Right atrium auricular region (tissue), 2 donors: ENCODE measurements at places on chromosomes 16 and 17. TPM values are rescaled to one million over a fixed set of nuclear protein-coding genes. Genes with fewer than 3 reads are reported as not detected.

DNA sequence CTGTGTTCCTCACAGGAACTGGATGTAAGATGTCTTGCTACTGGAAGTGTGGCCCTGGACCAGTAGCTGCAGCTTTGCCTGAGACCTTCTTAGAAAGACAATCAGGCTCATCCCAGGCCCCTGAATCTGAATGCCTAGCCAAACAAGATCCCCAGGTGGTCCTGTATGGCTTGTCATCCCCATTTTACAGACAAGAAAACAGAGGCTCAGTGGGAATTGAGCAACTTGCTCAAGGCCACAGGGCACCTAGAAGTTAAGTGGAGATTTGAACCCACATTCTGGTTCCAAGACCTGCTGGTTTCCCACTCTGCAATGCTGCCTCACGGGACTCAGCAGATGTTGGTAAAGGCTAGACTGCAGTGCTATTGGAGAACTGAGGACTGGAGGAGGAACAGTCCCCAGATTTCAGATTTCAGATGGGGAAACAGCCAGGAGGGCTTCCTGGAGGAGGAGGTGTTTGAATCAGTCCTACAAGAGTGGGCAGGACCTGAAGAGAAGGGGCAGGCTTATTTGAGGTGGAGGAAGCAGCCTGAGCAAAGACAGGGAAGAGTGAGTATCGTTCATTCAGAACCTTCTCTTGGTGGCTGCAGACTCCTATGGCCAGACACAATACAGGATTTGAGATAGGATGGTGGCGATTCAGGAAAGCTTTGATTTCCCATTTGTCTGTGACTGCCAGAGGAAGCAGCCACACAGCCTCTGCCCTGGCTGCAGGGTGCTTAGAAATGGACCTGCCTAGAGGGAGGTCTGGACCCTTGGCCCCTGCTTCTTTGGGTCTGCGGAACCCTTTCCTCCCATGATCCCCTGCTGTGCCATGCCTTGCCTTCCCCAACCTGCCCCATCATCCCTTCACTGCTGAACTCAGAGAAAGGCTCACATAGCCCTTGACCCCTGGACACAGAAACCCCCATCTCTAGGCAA lies 233.4 kb upstream of the NLRP1 start:
- H3K36me3 ChIP-seq = no peaks in the 10 kb centered on the region
- no peaks in the 10 kb centered on the region for H3K27me3 ChIP-seq
- H3K4me3 ChIP-seq = no peak overlapping the region
- DNase-seq = no peak

Gene USP43
- 0.24 TPM for total RNA-seq

DNA sequence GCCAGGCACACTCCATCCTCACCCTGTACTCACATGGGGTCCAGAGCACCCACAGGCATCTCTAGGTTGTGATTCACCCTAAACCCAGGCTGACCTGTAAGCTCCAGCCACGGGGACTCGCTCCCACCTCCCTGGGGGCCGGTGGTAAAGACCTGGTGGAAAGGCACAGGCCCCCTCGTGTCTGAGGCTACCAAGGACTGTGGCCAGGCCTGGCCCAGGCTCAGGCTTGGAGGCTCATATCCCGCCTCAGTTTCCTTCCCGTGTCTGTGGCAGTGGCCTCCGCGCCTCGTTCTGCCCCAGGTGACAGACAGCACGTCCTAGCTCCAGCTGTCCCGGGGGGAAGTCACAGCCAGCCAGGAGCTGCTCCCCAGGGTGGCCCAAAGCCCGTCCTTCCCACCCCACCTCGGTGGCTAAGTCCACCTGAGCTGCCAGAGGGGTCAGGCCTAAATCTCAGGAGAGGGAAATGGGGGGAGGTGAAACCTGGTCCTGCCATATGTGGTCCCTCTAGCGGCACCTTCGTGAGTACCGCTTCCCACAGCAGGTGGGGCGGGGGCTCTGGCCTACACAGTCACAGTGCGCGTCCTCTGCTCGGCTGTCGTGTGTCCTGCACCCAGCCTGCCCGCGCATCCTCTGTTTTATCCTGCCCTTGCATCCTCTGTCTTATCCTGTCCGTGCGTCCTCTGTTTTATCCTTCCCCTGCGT lies 12.6 kb downstream of the CDH15 start:
- H3K36me3 ChIP-seq = no peaks in the 10 kb centered on the region
- H3K4me1 ChIP-seq = no peaks in the 10 kb centered on the region
- no peak overlapping the region for H3K27ac ChIP-seq
- H3K4me3 ChIP-seq = no peak overlapping the region
- no peaks in the 10 kb centered on the region for H3K27me3 ChIP-seq
- DNase-seq = no peak

Gene MPV17L
- 7.2 TPM for total RNA-seq

GRCh38 chr16:63192980-63193379 lies 1156.7 kb upstream of the CDH8 start:
- no peak overlapping the region for H3K4me3 ChIP-seq
- DNase-seq = no peak
- H3K27me3 ChIP-seq = no peaks in the 10 kb centered on the region
- H3K36me3 ChIP-seq = no peaks in the 10 kb centered on the region
- no peak overlapping the region for H3K27ac ChIP-seq
- no peaks in the 10 kb centered on the region for H3K4me1 ChIP-seq

Gene CCL3
- 2.0 TPM for total RNA-seq

Gene CNEP1R1
- total RNA-seq = 11.6 TPM

- H3K36me3 ChIP-seq = no peaks in the 10 kb centered on the region
These were observed 230.7 kb downstream of the KATNIP start for GRCh38 chr16:27780468-27781194.

GRCh38 chr16:9138731-9139501 lies 47.5 kb downstream of the HAPSTR1 start:
- H3K27ac ChIP-seq = no peak overlapping the region
- no peaks in the 10 kb centered on the region for H3K36me3 ChIP-seq
- H3K4me3 ChIP-seq = no peak overlapping the region
- DNase-seq = peak; percentile 72
- peaks cover 7% of the 10 kb centered on the region for H3K4me1 ChIP-seq
- no peaks in the 10 kb centered on the region for H3K27me3 ChIP-seq

- H3K36me3 ChIP-seq = no peaks in the 10 kb centered on the region
- no peak for DNase-seq
- H3K27me3 ChIP-seq = no peaks in the 10 kb centered on the region
- no peak overlapping the region for H3K4me3 ChIP-seq
- H3K4me1 ChIP-seq = no peaks in the 10 kb centered on the region
- no peak overlapping the region for H3K27ac ChIP-seq
These were observed 31.4 kb upstream of the GFOD2 start for GRCh38 chr16:67750466-67750865.

DNA sequence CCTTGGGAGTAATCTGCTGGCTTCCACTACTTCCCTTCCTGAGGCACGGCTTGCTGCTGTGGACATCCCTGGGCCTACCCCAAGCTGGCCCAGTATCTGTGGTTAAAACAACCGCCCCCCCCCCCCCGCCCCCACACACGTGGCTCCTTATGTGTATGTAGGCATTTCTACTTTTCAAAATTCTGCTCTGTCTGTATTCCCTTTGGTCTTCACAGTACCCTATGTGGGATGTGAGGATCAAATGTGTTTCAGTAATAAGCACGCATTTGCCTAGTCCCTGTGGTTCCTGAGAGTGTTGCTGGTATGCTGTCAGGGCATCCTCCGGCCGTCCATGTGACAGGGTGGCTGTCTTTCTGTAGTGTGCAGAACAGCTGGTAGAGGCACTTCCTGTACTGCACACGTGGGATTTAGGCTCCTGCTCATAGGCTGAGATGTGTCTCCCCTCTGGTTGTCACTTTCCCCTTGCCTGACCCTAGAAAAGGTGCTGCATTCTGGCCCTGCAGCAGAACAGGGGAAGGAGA lies 2.2 kb downstream of the NT5M start:
- H3K4me3 ChIP-seq = no peak overlapping the region
- peaks cover 25% of the 10 kb centered on the region for H3K4me1 ChIP-seq
- DNase-seq = no peak
- H3K27ac ChIP-seq = no peak overlapping the region
- H3K27me3 ChIP-seq = no peaks in the 10 kb centered on the region

GRCh38 chr16:84082110-84082509 lies 34.6 kb downstream of the MBTPS1 start:
- no peak overlapping the region for H3K4me3 ChIP-seq
- H3K27me3 ChIP-seq = no peaks in the 10 kb centered on the region
- peaks cover 59% of the 10 kb centered on the region for H3K36me3 ChIP-seq
- peak overlapping the region; percentile 62 for H3K27ac ChIP-seq
- no peak for DNase-seq

DNA sequence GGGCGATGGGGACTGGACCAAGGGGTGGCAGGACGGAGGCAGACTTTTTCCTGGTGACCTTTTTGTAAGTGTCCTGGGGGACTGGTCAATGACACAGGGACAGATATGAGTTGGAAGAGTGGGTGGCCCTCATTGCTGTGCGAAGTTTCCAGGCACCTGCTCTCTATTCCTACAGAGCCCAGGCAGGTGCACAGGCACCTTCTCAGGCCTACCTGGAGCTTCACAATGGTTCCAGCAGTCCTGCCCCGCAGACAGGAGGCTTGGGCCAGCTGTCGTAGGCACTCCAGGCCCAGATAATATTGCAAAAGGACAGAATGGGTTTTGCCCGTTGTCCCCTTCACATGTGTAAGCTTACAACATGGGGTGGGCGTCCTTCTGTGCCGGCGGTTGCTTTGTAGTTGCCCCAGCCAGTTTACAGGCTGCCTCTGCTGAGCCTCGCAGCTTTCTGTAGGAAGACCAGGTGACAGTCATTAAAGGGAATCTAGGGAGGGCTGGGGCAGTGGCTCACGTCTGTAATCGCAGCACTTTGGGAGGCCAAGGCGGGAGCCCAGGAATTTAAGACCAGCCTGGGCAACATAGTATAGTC lies 84.3 kb downstream of the ARHGAP23 start:
- H3K27me3 ChIP-seq = no peaks in the 10 kb centered on the region
- H3K4me3 ChIP-seq = no peak overlapping the region
- H3K4me1 ChIP-seq = no peaks in the 10 kb centered on the region

Gene CFAP97D1
- total RNA-seq = not detected

Gene PCGF2
- 12.1 TPM for total RNA-seq

GRCh38 chr16:58284469-58284868 lies 10.4 kb downstream of the PRSS54 start:
- H3K36me3 ChIP-seq = no peaks in the 10 kb centered on the region
- H3K27ac ChIP-seq = no peak overlapping the region
- H3K4me1 ChIP-seq = no peaks in the 10 kb centered on the region
- no peaks in the 10 kb centered on the region for H3K27me3 ChIP-seq

- no peaks in the 10 kb centered on the region for H3K36me3 ChIP-seq
- H3K27me3 ChIP-seq = no peaks in the 10 kb centered on the region
- no peak for DNase-seq
- no peak overlapping the region for H3K27ac ChIP-seq
These were observed 2.2 kb upstream of the ICAM2 start for GRCh38 chr17:64022611-64023063.

Gene SSTR5
- total RNA-seq = 14.1 TPM

Gene UMOD
- not detected for total RNA-seq

GRCh38 chr16:4987250-4987579 lies 29.1 kb downstream of the SEC14L5 start:
- H3K27ac ChIP-seq = no peak overlapping the region
- H3K36me3 ChIP-seq = no peaks in the 10 kb centered on the region
- H3K4me1 ChIP-seq = no peaks in the 10 kb centered on the region

DNA sequence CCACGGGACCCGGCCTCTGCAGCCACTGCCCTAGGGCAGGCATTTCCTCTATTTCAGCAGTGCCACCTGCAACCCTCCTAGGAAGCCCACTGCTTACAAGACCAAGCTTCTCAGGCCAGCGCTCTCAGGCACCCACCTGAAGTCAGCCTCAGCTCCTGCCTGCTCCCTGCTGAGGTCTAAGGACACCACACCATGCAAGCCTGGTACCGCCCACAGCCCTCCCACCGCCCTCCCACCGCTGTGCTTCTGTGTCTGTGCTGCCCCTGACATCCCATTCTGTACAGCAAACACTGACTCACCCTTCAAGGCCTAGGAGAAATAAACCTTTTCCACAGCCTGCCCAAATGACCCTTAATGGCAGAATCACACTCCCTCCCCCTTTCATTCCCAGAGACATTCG lies 6.3 kb downstream of the CLUH start:
- peaks cover 61% of the 10 kb centered on the region for H3K4me1 ChIP-seq
- H3K4me3 ChIP-seq = no peak overlapping the region
- H3K36me3 ChIP-seq = peaks cover 34% of the 10 kb centered on the region
- no peaks in the 10 kb centered on the region for H3K27me3 ChIP-seq
- DNase-seq = no peak

Gene C16orf90
- total RNA-seq = not detected

GRCh38 chr16:57071831-57072582 lies 20.4 kb upstream of the CPNE2 start:
- no peak overlapping the region for H3K27ac ChIP-seq
- no peak overlapping the region for H3K4me3 ChIP-seq
- H3K36me3 ChIP-seq = peaks cover 6% of the 10 kb centered on the region

GRCh38 chr17:16215965-16216316 lies 607 bp upstream of the NCOR1 start:
- H3K36me3 ChIP-seq = no peaks in the 10 kb centered on the region
- peaks cover 31% of the 10 kb centered on the region for H3K4me1 ChIP-seq
- H3K4me3 ChIP-seq = peak overlapping the region; percentile 93
- H3K27me3 ChIP-seq = no peaks in the 10 kb centered on the region
- peak overlapping the region; percentile 95 for H3K27ac ChIP-seq

Gene SMIM36
- total RNA-seq = not detected

Gene C16orf95
- 0.59 TPM for total RNA-seq

Gene CCL17
- not detected for total RNA-seq

Gene KRT33A
- total RNA-seq = not detected

DNA sequence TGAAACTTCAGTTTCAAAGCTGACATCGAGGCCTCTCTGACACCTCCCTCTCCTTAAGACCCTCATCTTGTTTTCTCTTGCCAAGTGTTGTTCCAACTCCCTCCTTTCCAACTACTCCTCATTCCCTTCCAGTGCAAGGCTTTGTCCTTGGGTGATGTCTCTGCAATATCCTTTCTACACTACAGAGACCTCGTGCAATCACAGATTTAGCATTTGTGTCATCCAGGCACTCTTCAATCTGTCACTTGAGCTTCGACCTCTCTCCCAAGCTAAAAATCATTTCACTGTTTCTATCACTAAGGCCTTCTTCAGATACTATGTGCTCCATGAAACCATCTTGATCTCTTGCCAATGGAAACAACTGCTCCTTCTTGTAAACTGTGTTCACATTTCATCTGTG lies 31.6 kb downstream of the TEKT3 start:
- H3K27ac ChIP-seq = no peak overlapping the region
- no peaks in the 10 kb centered on the region for H3K27me3 ChIP-seq
- no peaks in the 10 kb centered on the region for H3K36me3 ChIP-seq

GRCh38 chr17:81966343-81967243 lies 5.6 kb upstream of the NOTUM start:
- H3K4me3 ChIP-seq = no peak overlapping the region
- peaks cover 25% of the 10 kb centered on the region for H3K4me1 ChIP-seq
- H3K27me3 ChIP-seq = peaks cover 8% of the 10 kb centered on the region
- no peaks in the 10 kb centered on the region for H3K36me3 ChIP-seq

- no peak for DNase-seq
- no peak overlapping the region for H3K4me3 ChIP-seq
- H3K27me3 ChIP-seq = no peaks in the 10 kb centered on the region
- peaks cover 24% of the 10 kb centered on the region for H3K36me3 ChIP-seq
- no peaks in the 10 kb centered on the region for H3K4me1 ChIP-seq
- H3K27ac ChIP-seq = peak overlapping the region; percentile 16
These were observed 19.3 kb downstream of the TMEM11 start for GRCh38 chr17:21194703-21195102.
